Hematopoietic multipotent progenitor cell treated with erythropoietin and hydrocortisone succinate and interleukin-3 and kit ligand, for 6 days (in vitro differentiated cells): ENCODE measurements at places on chromosomes 7 and 10.

DNA sequence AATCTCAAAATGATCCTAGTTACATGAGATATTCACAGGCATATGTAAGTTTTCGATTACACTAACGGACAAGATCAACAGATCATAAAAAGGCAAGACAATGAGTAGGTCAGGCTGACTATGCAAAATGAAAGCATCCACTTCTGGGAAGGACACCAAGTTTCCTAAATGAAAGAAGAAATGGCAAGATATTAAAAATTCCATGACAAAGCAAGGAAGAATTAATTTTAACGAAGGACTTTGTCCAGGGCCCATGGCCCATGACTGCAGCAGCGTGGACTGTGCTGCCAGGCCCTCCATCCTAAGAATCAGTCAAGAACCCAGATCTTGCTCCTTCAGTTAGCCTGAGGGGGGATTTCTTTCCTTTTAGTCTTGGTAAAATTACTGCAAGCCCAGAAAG, 182.4 kb upstream of the FRMD4A start:
- no peak for DNase-seq

- DNase-seq, result no peak
Measured at GRCh38 chr10:122461367-122461728, at the start of gene HTRA1. HTRA1 (plus strand) TSS chr10:122461553; CDS start chr10:122461653, 100 bp downstream.

GRCh38 chr10:6694447-6695140, 114.5 kb upstream of the PRKCQ start:
- no peak for DNase-seq

DNA sequence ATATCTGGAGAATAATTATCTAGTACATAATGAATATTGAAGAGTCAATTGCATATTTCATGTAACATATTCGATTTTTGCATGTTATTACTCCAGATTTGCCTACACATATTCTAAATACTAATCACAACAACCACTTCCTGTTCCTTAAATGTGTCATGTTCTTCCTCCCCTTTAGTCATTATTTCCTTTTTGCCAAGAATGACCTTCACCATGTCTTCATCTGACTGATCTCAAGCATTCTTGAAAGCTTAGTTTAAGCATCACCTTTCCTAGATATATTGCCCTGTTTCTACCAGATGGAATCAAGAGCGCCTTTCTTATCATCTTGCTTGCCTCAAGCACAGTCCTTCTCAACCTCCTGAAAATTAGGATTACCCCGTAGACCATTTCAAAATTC, 23.5 kb upstream of the MEOX2 start:
- no peak for DNase-seq

DNA sequence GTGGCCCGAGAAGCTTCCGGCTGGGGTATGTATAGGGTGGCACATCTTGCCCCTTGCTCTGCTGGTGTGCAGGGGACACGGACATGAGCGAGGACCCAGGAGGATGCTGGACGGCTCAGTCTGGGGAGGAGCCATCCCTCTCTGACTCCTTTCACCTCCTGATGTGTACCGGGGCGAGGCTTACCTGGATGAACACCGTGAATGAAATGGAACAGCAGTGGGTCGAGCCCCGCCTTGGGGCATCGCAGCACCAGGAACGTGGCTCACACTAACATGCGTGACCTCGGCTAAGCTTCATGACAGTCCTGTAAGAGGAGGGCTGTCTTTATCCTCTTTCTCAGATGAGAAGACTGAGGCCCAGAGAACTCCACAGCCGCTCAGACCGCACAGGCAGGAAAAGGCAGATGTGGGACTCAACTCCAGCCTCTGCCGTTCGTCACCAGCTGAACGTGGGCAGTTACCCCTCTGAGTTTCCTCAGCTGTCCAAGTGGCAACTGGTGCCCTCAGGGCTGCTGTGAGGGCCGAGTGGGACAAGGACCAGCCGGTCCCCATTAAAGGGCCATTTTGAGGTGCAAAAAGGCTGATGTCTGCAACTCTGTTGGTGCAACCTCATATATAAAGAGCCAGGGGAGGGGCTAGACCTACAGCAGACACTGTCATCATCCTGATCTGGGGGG, 54.5 kb downstream of the INSIG1 start:
- no peak for DNase-seq

GRCh38 chr10:97796651-97797050, 24.9 kb upstream of the SFRP5 start:
- DNase-seq, result peak; percentile 43

DNA sequence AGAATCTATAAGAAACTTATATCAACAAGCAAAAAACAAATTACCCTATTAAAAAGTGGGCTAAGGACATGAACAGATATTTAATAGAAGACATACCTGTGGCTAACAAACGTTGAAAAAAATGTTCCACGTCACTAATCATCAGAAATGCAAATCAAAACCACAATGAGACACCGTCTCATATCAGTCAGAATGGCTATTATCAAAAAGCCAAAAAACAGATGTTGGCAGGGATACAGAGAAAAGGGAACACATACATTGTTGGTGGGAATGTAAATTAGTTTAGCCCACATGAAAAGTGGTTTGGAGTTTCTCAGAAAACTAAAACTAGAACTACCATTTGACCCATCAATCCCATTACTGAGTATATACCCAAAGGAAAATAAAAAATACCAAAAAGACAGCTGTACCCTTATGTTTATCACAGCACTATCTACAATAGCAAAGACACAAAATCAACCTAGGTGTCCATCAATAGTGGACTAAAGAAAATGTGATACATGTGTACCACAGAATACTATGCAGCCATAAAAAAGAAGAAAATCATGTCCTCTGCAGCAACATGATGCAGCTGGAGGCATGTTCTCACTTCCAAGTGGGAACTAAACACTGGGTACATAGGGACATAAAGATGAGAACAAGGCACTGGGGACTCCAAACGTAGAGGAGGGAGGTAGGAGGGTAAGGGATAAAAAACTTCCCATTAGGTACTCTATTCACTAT, 83.8 kb upstream of the TMEM168 start:
- peak; percentile 70 for DNase-seq

DNA sequence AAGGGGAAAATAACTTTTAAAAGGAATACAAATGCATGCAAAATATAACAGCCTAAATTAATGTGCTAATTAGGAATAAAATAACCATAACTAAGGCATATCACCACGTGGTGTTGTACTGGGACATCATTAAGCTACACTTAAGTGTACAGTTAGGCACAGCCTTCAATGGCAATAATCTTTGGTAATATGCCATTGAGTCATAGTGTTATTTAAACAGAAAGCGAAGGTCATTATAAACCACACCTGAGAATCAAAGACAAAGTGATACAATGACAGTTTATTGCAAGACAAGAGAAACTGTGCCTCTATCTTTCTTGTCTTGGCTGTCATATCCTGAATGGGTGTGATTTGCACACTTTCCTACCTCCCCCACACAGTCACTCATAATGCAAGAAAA, 30.5 kb upstream of the AUTS2 start:
- DNase-seq, result no peak

GRCh38 chr10:130636313-130636930, 500.2 kb downstream of the GLRX3 start:
- peak; percentile 9 for DNase-seq

DNA sequence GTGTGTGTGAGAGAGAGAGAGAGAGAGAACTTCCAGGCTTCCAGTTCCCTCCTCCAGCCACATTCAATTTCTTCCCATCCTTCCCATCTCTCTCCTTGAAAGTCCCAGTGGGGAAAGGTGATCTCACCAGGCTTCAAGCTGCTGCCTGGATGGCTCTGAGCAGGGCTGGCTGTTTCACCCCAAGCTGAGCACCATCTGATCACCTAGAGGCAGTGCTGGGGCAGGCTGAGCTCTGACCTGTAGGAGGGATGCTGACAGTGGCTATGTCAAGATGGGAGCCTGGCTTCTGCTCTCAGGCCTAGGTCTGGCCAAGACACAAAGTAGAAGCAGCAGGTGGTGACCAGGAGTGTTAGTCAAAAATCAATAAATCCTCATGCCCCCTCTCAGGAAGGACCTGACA, 370.8 kb downstream of the PLXNA4 start:
- no peak for DNase-seq

DNA sequence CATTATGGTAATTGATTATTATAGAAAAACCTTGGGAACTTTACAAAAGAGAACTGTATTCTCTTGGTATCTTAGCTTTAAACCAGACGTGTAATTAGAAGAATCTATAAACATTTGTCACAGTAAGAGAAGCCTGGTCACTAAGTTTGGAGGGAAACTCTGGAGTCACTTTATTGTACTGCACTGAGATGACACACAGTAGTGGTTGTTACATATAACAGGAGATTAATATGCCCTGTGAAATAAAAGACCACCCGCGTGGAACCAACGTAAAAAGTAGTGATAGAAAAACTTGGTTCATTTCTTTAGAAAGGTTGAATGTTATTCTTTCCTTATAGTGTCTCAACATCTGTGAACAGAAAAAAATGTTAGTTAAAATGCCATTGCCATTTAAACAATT, 416.1 kb downstream of the MDFIC start:
- DNase-seq, result no peak

- no peak for DNase-seq
Measured at GRCh38 chr10:6121146-6121545, 32.3 kb downstream of the RBM17 start.

GRCh38 chr7:107230334-107230733, 61.5 kb downstream of the HBP1 start:
- DNase-seq, result no peak

DNA sequence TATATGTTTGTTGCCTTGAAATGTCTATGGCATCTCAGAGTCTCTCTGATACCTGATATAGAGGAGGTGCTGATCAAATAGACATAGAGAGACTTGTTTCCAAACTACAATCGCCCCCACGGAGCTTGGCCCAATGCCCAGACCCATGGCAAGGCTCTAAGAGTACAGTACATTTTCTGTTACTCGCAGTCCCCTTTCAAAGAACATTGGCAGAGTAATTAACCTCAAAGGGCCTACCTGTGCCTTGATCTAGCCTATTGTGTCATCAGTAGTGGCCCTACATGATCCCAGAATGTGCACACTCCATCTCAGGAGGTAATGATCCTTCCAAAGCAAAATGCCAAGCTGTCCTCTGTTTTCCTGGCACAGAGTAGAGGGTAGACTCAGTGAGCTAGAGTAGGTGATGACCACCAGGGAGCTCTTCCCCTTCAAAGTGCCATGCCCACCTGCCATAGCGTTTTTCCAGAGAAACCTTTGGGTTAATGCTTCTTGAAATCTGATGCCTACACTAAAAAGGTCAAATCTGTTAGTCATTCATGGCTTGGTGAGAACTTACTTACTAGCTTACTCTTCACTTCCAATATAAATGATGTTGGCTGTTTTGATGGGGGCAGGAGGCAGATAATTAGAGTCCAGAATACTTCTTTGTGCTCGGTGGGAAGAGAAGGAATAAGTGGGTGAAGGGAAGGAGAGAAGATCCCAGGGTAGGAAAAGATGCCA, 41.2 kb upstream of the ACSL5 start:
- no peak for DNase-seq

- no peak for DNase-seq
Measured at GRCh38 chr7:30515761-30516160, 11.1 kb upstream of the GGCT start.

- DNase-seq, result no peak
Measured at GRCh38 chr7:1324028-1324900, 91.6 kb downstream of the UNCX start.

- DNase-seq, result no peak
Measured at GRCh38 chr10:57791546-57791945, 476.1 kb downstream of the IPMK start.

GRCh38 chr7:83835424-83835823, 186.5 kb upstream of the SEMA3E start:
- DNase-seq, result no peak

DNA sequence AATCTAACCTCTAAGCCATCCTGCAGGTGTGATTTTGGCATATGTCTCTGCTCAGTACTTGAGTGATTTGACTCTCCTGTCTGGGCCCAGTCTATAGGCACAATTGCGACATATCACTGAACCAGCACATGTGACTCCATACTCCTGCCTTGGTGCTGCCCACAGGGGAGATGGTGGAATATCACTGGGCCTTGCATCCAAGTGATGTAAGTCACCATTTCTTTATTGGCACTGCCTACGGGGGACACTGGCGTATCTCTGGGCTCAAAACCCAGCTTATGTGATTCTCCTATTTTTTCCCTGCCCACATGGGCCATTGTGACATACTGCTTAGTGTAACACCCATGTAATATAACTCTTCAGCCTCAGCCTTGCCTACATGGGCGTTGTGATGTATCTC, 48.1 kb upstream of the ZNF680 start:
- DNase-seq, result no peak

DNA sequence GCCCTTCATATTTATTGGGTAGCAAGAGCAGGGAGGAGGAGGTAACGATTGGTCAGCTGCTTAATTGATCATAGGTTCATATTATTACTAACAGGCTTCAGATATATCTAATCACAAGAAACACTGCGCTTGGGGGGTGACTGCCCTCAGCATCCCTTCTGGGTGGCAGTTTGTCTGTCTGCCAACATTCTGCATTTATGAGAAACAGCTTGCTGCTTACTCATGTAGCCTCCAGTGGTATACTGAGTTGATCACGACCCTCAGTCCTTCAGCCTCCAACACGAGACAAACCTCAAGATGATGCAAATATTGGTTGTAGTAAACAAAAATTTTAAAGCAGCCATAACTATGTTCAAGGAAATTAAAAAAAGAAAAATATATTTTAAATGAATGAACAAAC, 657.8 kb upstream of the PHF14 start:
- DNase-seq, result no peak

- DNase-seq, result no peak
Measured at GRCh38 chr10:110368002-110368401, 63.3 kb upstream of the SMNDC1 start.

- no peak for DNase-seq
Measured at GRCh38 chr10:122490786-122491680, 29.7 kb downstream of the HTRA1 start.

GRCh38 chr10:17751781-17752445, at the start of gene TMEM236:
TMEM236 (plus strand) TSS chr10:17752201; CDS start chr10:17752296, 95 bp downstream.
- DNase-seq, result no peak

- no peak for DNase-seq
Measured at GRCh38 chr10:133466683-133467275, 13.0 kb downstream of the SCART1 start.

GRCh38 chr7:98719396-98719795, 102.3 kb downstream of the NPTX2 start:
- DNase-seq, result no peak

- no peak for DNase-seq
Measured at GRCh38 chr10:113709221-113709838, 29.6 kb downstream of the CASP7 start.

- no peak for DNase-seq
Measured at GRCh38 chr10:6071181-6072175, 9.3 kb upstream of the IL2RA start.
